ENCODE measurements at places on chromosomes 1 and 21. TPM values are rescaled to one million over a fixed set of nuclear protein-coding genes. Genes with fewer than 3 reads are reported as not detected.

The GLMN gene
- total RNA-seq = 10.9 TPM

The DNASE2B gene
- not detected for total RNA-seq

The PSMD4 gene
- total RNA-seq = 226 TPM

The RIIAD1 gene
- not detected for total RNA-seq

Data from smooth muscle cell of the umbilical artery (primary cell).